ENCODE measurements at places on chromosomes 11 and 22. TPM values are rescaled to one million over a fixed set of nuclear protein-coding genes. Genes with fewer than 3 reads are reported as not detected.

OR52I2 gene
- 0.05 TPM for polyA plus RNA-seq

MUC15 gene
- polyA plus RNA-seq = not detected

DEFB131B gene
- not detected for polyA plus RNA-seq

KIAA1671 gene
- polyA plus RNA-seq = 0.28 TPM

NF2 gene
- polyA plus RNA-seq = 24.8 TPM

GAL3ST1 gene
- polyA plus RNA-seq = not detected
